ENCODE measurements at places on chromosomes 11 and 22. TPM values are rescaled to one million over a fixed set of nuclear protein-coding genes. Genes with fewer than 3 reads are reported as not detected.
A peak's percentile ranks its signal among the peaks of the same experiment; 100 is the strongest.

DNA sequence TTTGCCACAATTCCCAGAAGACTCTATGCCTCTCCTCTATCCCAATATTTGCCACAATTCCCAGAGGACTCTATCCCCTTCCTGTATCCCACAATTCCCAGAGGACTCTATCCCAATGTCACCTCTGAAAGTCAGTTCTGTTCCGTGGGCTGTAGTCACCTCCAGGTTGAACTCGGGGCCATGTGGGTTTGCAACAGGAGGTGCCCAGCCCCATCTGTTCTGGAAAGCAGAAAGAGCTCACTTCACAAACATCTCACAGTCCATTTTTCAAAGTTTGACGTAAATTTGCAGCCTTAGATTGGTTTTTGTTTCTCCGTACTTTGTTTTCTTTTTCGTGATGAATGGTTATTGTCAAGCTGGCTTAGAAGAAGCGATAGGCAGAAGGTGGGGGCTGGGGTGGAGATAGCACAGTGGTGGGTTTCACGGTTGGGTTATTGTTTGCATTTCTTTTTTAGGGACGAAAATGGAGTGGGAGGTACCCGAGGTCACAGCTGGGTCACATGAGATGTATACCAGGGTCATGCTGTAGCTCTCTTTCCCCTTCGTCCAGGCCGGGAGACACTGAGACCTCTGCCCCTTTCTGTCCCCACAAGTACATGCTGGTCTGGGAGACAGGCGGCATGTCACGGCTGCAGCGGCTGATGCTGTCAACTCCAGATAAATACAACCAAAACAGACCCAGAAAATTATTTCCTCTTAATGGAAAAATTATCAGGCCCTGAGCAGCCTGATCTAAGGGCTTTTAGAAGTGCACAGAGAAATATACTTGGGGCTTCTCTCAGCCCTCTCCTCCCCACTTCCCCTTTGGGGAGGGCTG is 374.5 kb downstream of the CADM1 start:
- DNase-seq: no peak

PIWIL4 gene
- 6.2 TPM for total RNA-seq

PITPNM1 gene
- 7.5 TPM for total RNA-seq

- no peak for DNase-seq
Observed at GRCh38 chr11:111779118-111779517, 12.9 kb upstream of the PPP2R1B start.

DNA sequence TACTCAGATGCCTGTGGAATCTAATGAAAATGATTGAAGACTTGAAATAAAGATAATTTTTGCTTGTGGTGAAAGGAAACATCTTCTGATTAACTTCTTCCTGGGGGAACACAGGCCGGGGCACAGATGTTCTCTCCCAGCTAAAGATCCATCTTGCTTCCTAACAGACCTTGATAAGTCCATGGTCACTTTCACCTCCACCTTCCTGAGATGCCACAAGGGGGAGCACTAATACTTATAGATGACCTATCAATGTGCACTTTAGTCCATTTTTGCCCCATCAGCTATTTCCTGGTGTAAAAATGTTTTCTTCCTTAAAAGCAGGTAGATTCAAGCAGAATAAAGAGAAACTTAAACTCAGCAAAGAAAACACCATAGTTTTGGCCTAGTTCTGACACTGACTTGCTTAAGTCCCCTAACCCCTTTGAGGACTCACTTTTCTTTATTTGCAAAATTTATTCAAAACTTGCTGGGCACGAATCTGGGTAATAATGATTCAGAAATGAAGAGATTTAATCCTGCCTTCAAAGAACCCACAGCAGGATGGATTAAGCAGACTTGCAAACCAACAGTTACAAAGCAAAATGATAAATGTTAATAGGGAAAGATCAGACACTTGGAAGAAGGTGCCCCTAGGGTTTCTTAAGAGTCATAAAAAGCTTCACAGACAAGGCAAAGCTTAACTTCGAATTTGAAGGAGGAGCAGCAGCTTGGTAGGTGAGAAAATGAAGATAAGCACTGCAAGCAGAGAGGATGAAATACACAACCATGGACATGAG is 158.7 kb downstream of the RAB38 start:
- peak; percentile 79 for DNase-seq

CASP5 gene
- total RNA-seq: 0.39 TPM

DNA sequence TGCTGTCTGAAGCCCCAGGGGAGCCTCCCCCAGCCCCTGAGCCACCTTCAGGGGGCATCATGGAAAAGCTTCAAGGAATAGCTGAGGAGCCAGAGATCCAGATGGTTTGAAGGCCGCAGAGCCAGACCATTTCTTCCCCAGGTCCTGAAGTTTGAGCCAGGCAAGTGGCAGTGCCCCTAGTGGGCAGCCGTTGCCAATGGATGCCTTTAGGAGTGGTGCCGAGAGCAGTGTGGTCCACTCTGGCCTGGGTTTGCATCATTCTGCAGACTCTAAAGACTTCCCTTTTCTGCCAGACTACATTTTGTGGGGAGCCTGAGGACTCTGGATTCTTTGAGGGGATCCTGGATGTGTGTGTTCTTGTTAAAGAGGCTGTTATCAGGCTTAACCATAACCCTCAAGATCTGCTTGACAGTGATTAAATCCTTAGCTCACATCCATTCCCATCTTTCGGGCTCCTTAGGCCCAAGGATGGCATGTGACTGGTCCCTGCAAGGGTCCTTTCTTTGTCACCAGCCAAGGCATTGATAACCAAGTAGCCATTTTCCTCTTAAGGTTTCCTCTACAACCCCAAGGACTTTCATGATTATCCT is 13.1 kb downstream of the HINFP start:
- no peak for DNase-seq

DNA sequence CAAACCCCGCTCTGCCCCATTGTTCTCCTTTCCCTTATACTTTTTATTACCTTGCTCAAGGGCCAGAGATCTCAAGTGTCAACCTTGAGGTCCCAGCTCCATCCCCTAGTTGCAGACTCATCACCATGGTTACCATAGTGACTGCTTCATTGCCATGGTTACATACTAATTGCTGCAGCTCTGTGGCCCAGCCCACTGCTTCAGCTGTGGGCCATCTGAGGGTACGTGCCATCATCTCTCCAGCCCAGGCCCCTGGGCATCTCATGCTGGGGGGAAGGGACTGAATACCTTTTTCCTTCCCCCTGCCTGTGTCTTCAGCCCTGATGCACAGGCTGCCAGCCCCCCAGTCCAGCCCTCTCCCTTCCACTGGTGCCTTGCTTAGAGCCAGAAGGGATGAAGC is 22.2 kb downstream of the TREH start:
- DNase-seq: no peak

GRCh38 chr22:18997306-18997924 is 61.3 kb upstream of the PRODH start:
- DNase-seq: no peak

- DNase-seq: no peak
Observed at GRCh38 chr11:99973993-99974392, 713.1 kb upstream of the ARHGAP42 start.

DNA sequence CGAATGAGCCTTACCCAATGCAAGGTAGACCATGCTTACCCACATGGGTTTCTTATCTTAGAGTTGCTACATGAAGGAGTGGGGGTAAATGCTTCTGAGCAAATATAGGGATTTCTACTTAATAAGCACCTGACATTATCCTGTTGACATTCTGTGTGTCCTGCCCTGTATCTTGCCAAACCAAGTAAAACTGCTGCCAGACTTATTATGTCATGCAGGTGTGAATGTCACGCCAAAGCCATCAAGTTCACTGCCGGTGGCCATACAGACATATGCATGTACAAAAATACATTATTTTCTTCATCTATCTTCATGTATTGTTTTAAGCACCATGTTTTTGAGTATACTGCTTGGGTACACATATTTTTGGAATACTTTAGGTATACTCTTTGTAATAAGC is 70.2 kb downstream of the NOX4 start:
- no peak for DNase-seq

SHANK3 gene
- total RNA-seq: 7.2 TPM

- DNase-seq: peak; percentile 49
Observed at GRCh38 chr11:15843309-15843872, 513.0 kb downstream of the SOX6 start.

DNA sequence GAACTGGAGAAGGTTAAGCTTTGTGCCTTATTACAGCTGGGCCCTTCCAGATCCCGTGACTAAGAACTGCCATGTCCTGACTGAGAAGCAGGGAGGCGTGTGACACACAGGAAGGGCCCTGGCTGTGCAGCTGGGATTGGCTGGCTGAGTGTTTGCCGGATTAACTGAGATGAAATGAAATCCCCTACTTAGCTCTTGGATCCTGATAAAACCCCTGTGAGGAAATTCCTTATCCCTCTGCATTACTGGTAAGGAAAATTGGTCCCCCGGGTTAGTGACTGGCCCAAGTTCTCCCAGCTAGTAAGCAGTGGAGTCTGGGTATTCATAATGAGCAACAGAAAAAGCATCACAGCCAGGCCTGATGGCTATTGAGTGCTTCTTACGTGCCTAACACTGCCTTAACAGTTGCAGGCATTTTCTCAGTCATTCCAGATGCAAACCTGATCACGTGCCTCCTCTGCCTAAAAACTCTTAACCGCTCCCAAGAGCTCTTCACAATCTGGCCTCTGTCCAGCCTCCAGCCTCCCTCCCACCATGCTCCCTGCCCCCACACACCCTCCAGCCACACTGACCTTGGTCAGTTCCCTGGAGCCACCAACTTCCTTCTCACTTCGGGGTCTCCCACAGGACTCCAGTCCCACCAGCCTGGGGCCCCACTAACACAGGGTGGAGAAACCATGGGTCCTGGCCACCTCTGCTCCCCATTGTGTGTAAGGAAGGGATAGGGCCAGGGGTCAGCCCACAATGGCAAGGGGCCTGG is 37.8 kb downstream of the ARRB1 start:
- peak; percentile 76 for DNase-seq

PGA5 gene
- 0.39 TPM for total RNA-seq

DNA sequence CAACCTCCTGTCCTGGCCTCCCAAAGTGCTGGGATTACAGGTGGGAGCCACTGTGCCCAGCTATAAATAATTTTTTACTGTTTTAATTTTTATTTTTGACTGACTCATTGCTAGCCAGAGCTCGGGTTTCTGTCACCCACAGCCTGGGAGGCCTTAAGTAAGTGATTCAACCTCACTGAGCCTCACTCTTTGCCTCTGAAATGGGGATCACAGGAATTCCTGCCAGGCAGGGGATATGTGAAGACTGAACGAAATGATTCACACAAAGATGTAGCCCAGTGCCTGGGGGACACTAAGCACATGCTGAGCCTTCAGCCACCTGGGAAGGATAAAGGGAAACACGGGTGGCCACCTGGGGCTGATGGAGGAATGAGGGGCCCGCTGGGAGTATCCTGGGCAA is 3.8 kb upstream of the LRRC74B start:
- DNase-seq: no peak

Data from skin of body (tissue), 3 donors.